Fibroblast of skin of left biceps (primary cell): ENCODE measurements at places on chromosomes 11 and 22.

GRCh38 chr11:129960216-129961214, 42.1 kb downstream of the PRDM10 start:
- DNase-seq: peak; percentile 29

DNA sequence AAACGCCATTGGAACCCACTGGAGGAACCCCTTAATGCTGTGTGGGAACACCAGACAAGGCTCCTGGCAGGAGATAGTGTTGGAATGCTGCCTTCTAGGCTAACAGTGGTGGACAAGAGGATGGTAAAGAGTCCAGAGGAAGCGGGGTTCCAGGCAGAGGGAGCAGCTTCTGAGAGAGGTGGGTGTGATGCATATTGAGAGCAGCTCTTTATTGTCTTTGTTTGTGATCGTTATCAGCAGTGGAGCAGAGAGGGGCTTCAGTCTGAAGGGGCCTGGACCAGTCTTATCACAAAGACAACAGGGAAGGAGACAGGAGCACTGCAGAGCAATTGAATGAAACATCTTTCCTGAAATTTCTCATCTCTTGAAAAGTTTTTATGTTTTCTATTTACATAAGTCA, 106.8 kb upstream of the PLET1 start:
- no peak for DNase-seq

DNA sequence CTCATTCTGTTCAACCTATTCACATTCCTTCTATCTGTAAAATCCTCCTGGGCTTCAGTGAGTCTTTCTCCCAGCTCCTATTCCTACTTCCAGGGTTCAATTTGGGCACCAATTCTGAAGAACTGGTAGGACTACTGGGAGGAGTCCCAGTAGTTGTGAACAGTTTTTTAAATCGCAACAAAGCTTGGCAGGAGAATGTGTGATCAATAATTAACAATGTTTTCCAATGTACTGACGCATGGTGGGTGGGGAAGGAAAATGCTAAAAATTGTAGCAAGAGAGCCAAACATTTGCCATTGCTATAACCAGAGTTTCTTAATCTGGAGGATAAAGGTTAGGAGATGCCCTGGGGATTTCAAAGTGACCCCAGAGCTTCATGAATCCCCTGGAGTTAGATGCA, 27.3 kb upstream of the PRSS23 start:
- no peak for DNase-seq

GRCh38 chr11:66418168-66418985, 2.5 kb upstream of the NPAS4 start:
- peak; percentile 91 for DNase-seq

DNA sequence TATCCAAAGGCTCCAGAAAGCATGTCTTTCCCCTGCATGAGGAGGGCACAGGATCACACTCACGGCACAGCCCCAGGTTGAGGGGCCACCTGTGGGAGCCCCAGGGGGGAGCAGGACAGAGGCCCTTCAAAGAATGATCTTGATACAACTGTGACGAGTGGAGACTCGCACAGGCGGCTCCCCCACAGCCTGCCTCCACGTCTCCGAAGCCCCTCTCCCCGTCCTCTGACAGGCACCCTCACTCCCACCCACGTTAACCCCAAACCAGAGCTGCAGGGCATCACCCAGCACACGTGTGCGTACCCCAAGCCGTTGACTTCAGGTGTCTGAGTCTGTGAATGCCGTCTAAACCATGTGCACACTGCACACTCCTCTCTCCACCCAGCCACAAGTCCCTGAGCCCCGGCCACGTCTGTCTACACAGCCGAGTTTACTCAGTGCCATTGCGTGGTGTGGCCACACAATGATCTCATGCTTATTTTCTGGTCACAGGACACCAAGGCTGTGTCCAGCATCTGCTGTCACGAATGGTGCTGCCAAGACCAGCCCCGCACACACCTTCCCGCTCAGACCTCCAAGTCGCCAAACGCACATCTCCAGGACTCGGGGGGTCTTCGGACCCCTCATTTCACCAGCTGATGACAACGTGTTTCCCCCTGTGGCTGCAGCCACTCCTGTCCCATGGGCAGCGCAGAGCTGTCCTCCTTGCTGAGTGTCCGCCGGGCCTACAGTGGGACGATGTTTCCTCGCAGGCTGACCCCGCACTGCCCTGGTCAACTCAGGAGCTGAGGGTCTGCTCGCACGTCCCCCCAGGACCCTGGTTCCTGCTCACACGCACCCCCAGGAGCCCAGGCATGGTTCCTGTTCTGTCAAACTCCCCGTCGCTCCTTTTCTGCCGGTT, 251.2 kb downstream of the BRD1 start:
- DNase-seq: no peak

- DNase-seq: no peak
Observed at GRCh38 chr11:20042811-20043341, 117.4 kb downstream of the DBX1 start.

DNA sequence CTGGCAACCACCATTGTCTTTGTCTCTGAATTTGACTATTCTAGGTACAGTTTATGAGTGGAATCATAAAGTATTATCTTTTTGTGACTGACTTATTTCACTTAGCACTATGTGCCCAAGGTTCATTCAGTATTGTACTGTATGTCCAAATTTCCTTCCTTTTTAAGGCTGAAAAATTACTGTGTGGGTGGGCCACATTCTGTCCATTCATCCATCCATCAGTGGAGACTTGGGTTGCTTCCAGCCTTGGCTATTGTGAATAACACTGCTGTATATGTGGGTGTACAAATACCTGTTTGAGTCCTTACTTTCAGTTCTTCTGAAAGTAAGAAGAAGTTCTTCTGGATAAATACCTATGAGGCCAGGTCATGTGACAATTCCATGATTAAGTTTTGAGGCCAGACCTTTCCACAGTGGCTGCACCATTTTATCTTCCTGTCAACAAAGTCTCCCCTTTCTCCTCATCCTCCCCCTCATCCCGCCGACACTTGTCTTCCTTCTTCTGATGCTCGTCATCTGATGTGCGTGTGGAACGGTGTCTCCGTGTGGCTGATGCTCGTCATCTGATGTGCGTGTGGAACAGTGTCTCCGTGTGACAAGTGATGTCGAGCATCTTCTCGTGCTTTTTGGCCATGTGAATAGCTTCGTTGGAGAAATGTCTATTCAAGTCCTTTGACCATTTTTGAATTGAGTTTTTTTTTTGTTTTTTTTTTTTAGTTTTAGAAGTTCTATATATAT, 49.5 kb downstream of the SBF1 start:
- DNase-seq: no peak

DNA sequence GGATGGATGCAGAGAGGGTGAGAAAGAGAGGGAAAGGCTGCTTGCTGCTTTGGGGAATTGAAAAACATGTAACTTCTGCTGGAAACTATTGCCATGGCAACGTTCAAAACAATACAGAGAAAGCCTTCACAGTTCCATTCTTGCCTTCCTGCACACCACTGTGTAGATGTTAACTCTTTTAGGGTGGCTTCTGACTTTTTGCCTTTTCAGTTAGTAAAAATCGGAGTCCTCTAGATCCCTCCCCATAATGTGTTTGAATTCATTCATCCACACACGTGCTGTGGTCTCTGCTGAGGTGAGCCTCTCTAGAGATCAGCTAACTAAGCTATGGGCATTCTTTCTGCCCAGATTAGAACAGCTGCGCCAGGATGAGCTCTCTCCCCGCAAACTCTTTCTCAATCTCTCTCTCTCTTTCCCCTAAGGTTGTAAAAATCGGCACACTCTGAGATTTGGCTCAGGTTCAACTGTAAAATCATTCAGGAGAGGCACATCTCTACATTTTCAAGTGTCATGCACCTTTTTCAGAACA, 1178.3 kb downstream of the LRRC4C start:
- DNase-seq: no peak

DNA sequence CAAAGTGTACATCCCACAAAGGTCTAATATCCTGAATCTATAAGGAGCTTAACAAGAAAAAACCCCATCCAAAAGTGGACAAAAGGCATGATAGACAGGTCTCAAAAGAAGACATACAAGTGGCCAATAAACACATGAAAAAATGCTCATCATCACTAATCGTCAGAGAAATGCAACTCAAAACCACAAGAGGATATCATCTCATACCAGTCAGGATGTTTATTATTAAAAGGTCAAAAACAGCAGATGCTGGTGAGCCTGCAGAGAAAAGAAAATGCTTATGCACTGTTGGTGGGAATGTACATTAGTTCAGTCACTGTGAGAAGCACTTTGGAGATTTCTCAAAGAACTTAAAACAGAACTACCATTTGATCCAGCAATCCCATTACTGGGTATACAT, 12.7 kb downstream of the LGALS12 start:
- DNase-seq: no peak

- DNase-seq: no peak
Observed at GRCh38 chr11:46362156-46363030, 15.1 kb downstream of the DGKZ start.

DNA sequence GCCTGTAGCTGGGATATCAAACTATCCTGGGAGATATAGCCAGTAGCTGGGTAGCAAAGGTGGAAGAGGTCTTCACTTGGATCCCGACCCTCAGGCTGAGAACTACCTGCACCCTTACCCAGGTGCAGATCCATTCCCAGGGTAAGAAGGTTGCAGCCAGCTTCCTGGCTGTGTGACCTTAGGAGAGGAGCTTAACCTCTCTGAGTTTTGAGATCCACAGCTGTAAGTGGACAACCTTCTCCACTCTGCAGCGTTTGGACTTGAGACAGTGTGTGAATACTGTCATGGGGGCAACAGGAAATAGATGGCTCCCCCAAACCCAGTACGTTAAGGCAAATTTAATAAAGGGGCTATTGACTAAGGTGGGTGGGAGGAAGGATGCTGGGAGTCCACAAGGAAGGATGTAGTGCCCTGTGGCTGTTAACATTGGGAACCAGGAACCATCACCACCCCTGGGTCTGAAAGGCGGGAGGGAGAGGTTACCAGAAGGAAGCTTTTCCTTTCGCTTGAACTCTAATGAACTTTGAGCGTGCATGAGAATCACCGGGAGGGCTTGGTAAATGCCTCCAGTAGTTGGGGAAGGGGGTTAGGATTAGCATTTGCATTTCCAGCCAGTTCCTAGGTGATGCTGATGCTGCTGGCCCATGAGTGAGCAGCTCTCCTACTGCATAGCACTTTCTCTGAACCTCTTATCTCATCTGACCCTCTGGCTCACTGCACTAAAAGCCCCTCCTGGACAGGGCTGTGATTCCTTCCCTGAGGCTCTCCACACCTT, 24.4 kb downstream of the SGSM1 start:
- no peak for DNase-seq

DNA sequence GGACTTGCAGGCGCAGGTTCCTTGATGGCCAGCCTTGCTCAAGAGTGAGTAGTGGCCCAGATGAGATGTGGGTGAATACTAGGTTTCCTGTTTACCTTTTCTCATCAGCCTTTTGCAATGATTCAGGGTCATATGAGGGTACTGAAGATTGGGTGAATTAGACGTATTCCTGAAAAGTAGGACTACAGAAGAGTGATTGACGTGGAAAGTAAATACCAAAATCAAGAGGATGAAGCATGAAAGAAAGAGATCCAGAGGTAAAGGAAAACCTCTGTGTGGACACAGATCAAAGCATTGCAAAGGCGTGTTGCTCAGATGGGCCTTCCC, 59.9 kb downstream of the CYB5R2 start:
- DNase-seq: no peak

DNA sequence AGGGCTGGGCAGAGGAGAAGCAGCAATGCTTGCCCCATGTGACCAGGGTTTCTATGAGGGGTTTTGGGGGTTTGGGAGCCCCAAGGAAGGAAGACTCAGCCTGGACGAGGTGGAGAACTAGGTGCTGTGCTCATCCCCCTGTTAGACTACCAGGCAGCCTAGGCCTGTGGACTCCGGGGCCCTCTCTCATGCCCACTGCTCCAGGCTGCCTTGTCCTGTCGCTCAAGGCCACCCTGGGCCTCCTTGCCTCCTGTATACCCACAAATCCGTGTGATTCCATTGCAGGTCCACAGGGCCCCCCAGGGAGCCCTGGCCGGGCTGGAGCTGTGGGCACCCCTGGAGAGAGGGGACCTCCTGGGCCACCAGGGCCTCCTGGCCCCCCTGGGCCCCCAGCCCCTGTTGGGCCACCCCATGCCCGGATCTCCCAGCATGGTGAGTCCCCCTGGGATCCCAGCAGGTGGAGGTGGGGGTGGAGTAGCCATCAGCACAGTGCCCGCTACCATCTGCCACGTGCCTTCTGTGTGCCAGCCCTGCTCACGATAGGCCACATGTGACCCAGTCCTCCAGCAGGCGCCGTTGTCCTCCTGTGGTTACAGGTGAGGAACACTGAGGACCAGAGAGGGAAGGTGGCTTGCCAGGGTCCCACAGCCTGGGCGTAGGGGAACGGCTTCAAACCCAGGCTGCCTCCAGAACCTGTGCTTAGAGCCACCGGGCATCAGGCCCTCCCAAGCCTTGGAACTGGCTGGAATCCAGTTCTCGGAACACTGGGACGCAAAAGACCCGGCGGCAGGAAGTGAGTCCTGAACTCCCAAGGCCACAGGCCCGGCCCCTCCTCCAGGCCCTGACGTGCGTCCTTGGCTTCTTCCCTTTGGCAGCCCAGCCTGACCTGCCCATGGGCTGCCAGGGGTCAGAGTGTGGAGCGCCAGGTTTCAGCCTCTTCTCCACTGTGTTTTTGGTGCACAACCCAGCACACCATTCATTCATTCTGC, 26.6 kb downstream of the EMID1 start:
- DNase-seq: no peak

GRCh38 chr11:118634431-118635236, 27.2 kb downstream of the PHLDB1 start:
- no peak for DNase-seq

DNA sequence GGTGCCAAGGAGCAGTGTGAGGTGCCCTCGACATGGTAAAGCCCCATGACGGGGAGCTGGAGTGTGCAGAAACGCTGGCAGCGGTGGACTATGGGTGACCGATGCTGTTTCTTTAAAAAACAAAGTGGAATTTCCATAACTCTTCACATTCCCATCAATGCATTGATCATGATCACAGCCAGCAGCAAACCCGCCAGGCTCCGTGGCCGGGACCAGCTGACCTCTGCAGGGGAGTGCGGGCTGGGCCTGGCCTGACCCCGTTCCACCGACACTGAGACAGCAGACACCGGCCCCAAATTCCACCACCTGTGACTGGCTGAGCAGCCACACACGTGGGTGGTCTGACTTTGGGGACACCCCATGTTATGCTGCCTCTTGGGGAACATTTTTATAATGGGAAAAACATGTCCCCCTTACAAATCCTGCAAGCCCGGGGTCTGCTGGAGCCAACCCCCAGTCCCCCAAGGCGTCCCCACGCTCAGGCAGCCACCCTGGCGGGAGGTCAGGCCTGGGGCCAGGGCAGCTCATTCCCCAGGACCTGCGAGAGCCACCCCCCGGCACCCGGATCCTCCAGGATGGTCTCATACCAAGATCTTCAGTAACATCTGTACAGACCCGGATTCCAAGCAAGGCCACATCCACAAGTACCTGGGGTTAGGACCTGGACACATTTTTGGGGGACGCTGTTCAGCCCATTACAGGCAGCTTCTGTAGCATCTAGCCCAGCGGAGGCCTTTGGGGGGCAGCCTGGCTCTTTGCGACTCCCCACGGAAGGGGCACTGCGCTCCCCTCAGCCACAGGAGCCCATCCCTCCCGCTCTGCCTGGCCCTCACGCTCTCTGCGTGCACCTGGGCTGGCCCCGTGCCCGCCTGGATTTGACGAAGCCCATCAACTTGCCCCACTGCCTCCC, 20.6 kb downstream of the OSBPL5 start:
- DNase-seq: no peak
